Fibroblast of villous mesenchyme (primary cell): ENCODE measurements at places on chromosomes 2 and 18. TPM values are rescaled to one million over a fixed set of nuclear protein-coding genes. Genes with fewer than 3 reads are reported as not detected.

The TMEM178A gene
- total RNA-seq: 0.43 and 1.3 TPM in 2 replicates

The ANO7 gene
- total RNA-seq: 0.43 and 0.64 TPM in 2 replicates

The LINC00305 gene
- total RNA-seq: not detected in 2 replicates

The MAP2 gene
- 2.3 and 37.1 TPM in 2 replicates for total RNA-seq

The R3HDM1 gene
- total RNA-seq: 12.9 and 13.8 TPM in 2 replicates

GRCh38 chr2:129751409-129751808 is 228.1 kb upstream of the RAB6C start:
- DNase-seq: no peak

DNA sequence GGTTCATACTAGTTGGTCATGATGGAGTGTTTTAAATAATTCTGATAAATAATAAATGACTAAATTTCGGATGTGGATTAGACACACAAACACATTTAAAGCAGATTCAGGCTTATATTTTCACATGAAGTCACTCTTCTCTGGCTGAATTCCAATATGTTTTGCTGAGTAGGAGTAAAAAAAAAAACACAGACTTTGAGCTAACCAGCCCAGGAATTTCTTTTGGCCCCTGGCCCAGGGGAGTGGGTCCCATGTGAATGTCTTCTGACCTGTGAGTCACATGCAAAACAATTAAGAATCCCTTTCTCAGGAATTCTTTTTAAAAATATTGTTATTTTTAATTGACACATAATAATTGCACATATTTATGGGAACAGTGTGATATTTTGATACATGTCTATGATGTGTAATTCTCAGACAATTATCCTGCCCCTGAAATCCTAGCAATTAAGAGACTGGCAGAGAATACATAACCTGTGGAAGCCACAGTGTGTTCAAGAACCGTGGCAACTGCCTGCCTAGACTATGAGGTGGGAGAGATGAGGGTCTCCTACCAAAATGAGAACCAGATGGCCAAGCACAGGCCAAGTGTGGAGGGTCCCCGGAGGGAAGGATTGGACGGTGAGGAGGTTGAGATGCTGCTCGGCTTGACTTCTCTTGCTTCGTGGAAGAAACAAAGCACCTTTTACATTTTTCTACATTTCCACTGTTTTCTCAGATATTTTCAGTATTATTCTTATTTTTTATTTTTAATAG is 236.4 kb downstream of the PIEZO2 start:
- peak; percentile 63 for DNase-seq

DNA sequence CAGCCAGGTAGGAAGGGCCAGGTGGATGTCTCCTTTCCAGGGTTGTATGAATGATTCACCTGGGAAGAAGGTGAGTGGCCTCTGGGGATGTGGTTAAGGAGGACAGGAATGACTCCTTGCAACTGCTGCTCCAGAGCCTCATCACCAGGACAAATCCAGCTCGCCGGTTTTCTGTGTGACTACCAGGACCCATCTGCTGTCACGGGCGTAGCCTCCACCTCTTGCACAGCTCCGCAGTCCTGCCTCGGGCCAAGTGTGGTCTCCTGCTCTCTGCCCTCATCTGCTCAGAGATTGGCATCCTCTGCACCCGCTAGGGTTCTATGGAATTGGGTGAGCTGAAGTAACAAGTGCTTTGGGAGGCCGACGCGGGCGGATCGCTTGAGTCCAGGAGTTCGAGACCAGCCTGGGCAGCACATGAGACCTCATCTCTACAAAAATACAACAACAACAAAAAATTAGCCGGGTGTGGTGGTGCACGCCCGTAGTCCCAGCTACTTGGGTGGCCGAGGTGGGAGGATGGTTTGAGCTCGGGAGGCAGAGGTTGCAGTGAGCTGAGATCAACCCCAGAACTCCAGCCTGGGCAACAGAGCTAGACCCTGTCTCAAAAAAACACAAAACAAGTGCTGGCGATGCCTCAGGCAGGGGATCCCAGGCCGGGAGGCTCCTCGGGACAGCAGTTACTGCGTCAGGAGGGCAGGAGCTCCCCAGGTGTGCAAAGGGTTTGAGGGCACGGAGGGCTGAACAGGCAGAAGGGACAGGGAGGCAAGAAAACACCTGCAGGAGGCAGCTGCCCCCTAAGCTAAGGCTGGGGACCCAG is 831 bp upstream of the D2HGDH start:
- no peak for DNase-seq

- DNase-seq: peak; percentile 0
These were observed 209.3 kb upstream of the SOX11 start for GRCh38 chr2:5482929-5483331.

DNA sequence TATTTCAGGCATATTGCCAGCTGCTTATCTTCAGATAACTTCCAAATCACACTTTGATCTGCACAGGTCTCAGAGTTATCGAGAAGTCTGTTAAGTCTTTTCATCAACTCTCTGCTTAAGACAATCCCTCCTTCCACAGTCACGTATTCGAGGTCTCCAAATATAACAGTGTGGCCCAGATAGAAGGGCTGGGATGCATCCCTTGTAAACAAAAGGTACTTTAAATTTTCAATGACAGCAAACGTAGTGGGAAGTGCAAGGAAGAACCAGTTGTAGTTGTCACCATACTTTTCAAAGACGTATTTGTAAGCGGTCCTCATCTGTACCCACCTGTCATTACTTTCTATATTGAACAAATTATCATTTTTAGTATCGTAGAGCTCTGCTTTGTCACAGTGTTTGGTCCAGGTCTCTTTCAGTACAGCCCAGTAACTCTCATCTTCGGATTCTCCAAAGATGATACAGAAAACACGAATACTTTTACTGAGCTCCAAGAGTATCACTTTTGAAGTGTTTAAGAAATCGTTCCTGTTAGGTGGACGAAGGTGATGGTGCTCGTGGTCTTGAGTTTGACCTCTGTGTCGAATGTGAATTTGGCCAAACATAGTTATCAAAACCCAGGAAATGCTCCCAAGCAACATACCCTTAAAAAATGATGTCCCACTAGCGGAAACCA is 445 bp downstream of the C1GALT1C1L start:
- DNase-seq: no peak

DNA sequence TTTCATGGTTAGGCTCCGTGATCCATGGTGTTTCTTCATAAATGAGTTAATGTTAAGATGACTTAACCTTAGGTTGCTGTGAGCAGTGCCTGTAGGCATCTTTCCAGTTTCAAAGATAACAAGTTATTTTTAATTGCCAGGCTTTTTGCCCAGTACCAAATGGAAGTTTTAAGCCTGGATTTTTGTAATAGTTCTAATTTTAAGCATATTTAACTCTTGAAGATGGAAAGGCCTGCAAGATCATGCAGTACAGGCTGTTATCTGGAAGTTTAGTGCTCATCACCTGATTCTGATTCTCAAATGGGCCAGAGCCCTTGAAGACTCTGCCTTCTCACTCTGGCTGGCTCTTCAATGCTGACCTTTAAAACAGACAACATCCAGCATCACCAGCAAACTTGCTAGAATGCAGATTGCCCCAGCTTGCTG is 141.3 kb downstream of the NCK2 start:
- peak; percentile 62 for DNase-seq

GRCh38 chr2:64227603-64228125 is 83.4 kb upstream of the PELI1 start:
- peak; percentile 40 for DNase-seq
